ENCODE measurements at places on chromosomes 16 and 17.

- DNase-seq = no peak
Observed at GRCh38 chr17:73071066-73071999, 21.2 kb downstream of the SLC39A11 start.

DNA sequence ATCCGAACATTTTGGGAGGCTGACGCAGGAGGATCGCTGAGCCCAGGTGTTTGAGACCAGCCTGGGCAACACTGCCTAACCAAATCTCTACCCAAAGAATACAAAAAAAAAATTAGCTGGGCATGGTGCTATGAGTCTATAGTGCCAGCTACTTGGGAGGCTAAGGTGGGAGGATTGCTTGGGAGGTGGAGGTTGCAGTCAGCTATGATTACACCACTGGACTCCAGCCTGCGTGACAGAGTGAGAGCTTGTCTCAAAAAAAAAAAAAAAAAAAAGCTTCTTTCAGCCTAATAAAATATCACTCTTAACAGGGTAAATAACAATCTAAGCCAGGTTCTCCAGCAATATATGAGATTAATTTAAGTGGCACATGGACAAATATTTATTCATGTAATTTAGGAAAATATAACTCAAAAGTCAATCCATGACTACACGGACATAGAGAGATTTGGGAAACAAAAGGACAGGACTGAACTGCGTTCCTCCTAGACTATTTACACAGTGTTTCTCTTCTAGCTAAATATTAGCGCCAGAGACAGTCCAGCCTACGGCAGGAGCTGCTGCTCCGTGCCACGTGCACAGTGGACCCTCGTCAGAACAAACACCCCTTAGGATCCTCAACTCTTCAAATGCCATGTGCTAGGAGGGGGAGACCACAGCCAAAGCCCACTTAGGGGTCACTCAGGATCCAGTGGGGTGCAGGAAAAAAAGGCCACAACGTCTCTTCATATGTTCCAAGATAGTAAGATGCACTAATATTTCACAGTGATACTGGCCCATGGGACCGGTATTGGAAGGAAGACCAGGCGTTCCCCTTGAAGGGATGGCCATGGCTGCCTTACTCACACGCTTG is 8.7 kb downstream of the USP36 start:
- no peak for DNase-seq

GRCh38 chr16:69145658-69146057 is 13.2 kb downstream of the UTP4 start:
- DNase-seq = no peak

DNA sequence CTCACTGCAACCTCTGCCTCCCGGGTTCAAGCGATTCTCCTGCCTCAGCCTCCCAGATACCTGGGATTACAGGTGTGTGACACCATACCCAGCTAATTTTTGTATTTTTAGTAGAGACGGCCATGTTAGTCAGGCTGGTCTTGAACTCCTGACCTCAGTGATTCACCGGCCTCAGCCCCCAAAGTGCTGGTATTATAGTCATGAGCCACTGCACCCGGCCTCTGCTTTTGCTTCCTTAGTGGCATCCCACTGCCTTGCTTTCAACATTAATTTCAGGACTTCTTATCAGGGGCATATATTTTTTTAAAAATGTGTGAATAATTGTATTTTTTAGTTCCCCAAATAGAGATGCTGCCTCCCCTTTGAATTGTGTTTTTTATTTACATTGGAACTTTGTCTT is 98.8 kb downstream of the SYCE1L start:
- DNase-seq = no peak

DNA sequence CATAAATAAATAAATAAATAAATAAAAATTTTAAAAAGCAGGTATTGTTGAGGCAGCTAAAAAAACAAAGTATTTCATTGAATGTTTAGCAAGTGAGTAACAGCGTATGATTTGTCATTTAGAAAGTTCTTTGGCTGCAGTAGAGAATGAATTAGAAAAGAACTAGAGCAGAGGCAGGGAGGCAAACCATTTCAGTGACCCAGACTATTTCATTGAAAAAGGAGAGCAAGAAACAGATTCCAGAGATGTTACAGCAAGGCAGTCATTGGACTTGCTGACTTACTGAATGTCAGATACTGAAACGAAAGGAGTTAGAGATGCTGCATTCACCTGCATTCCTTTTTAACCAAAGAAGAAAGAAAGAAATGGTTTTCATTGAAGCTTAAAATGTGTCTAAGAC is 105.5 kb upstream of the HLF start:
- DNase-seq = no peak

- no peak for DNase-seq
Observed at GRCh38 chr16:1308036-1308976, 1.1 kb upstream of the UBE2I start.

DNA sequence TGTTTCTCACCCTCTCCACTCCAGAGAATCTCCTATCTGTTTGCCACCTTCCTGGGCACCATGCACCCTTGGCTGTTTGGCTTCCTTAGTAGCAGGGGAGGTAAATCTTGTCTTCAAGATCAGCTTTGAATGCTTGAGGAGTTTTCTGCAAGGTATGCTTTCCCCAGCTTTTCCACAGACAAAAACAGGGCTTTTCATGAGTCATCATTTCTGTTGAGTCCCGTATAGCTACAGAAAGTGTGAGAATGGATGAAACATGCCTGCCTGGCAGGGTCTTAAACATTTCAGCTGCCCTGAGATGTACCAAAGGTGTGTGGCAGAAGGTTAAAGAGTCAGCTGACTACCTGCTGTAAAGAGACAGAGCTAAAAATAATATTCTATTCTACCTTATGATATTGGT is 875.2 kb upstream of the EEF2KMT start:
- DNase-seq = no peak

DNA sequence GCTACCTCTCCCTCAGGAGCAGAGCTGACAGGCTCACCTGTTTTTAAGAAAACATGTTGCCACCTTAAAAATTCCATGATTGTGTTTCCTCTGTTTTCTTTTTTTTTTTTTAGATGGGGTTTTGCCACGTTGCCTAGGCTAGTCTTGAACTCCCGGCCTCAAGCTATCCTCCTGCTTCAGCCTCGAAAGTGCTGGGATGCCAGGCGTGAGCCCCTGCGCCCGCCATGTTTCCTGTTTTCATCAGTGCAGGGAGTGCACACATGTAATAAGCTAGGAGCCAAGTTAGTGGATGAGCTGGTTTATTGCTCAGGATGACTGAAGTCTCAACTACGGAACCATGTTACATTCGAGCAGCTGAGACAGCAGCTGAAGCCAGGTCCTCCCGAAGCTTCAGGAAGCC is 13.6 kb downstream of the MRM3 start:
- DNase-seq = no peak

- DNase-seq = no peak
Observed at GRCh38 chr16:2285731-2286191, 17.8 kb upstream of the RNPS1 start.

DNA sequence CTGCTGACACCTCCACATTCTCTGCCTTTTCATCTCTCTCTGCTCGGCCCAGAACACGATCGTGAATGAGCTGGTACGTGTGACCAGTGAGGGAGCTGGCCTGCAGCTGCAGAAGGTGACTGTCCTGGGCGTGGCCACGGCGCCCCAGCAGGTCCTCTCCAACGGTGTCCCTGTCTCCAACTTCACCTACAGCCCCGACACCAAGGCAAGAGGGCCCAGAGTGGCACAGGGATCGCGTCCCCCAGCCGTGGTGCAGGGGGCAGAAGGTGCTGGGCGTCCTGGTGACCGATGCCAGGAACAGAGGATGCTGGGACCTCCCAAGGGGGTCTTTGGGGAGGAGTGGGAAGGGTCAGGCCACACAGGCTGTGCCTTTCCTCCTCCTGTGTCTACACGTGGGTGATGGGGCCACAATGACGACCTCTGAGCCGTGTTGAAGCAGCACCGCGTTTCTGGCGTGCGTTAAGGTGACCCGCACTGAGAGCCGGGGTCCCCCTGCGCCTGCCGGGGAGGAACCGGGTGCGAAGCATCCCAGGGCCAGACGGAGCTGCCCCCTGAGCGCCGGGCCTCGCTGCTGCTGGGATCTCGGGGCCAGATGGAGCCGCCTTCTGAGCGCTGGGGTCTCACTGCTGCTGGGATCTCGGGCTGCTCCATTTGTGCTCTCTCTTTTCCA is 17.4 kb downstream of the GAA start:
- DNase-seq = no peak

DNA sequence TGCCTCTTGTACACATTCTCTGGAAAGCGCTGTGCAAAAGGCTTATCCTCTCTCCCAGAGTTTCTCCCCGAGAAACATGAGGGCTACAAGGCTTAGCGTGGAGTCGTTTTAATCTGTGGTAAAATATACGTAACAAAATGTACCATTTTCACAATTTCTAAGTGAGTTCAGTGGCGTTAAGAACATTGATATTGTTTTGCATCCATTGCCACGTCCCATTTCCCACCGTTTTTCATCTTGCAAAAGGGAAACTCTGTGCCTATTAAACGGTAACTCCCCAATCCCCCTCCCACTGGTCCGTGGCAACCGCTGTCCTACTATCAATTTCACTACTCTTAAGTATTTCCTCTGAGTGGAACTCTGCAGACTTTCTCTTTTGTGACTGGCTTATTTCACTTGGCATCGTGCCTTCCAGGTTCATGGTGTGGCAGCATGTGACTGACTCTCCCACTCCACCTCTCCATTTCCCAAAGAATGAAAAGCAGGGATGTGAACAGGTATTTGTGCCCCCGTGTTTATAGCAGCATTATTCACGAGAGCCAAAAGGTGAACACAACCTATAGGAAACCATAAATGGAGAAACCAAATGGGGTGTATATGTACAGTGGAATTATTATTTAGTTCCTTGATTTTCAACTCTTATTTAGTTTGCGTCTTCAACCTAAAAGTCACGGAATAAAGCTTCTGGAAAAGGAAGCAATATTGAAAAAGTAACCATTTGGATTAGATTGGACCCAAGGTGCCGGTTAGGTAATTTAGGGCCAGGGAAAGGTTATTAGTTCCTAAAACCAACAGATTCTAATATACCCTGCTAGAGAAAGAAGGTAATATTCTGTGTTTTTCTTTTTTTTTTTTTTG is 1.1 kb upstream of the USP32 start:
- no peak for DNase-seq

DNA sequence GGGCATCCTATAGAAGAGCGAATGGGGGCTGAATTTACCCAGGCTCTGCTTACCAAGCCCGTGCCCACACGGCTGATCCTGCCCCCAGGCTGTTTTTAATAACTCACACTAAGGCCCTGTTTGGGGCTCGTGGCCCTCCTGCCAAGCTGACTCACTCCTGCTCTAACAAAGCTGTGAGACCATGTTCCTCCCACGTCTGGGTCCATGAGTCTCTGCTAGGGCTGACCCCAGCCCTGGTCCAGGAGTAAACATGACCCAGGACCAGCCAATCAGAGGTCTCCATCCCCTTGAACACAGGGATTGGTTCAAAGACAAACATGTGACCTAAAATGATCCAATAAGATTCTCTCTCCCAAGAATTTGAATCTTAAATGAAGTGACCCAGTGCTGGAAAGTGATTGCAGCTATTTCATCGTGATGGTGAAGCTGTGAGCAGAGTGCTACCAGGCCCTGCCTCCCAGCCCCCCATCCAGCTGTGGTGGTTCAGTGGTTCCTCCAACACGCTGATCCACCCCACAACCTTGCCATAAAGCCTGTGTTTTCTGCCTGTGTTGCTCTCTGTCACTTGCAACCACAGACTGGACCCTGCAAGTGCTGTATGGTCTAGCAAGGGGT is 57.2 kb downstream of the C16orf82 start:
- DNase-seq = no peak

- DNase-seq = no peak
Observed at GRCh38 chr16:17313793-17314547, 156.8 kb downstream of the XYLT1 start.

DNA sequence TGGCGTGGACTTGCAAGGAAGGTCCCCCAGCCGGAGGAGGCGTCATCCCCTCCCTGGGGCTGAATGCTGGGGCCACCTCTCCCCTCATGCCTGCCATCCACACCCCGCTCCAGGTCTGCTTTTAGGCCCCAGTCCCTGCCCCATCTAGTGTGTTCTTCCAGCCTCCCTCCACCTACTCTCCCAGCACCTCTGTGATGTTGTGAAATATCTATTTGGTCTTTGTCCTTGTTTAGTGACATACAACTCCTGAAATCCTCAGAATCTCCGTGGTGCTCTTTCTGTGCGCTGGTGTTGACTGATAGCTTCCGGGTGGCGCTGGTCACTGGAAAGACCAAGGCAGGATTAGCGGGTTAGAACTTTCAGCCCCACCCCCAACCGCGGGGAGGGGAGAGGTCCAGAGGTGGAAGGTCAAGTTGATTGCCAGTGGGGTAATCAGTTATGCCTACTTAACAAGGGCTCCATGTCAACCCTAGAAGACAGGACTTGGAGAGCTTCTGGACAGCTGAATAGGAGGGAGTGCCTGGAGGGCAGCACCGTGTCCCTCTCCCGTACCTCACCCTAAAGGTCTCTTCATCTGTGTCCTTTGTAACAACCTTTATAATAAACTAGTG is 10.1 kb downstream of the TBC1D24 start:
- DNase-seq = no peak

- no peak for DNase-seq
Observed at GRCh38 chr17:70238646-70239045, 69.3 kb downstream of the KCNJ2 start.

DNA sequence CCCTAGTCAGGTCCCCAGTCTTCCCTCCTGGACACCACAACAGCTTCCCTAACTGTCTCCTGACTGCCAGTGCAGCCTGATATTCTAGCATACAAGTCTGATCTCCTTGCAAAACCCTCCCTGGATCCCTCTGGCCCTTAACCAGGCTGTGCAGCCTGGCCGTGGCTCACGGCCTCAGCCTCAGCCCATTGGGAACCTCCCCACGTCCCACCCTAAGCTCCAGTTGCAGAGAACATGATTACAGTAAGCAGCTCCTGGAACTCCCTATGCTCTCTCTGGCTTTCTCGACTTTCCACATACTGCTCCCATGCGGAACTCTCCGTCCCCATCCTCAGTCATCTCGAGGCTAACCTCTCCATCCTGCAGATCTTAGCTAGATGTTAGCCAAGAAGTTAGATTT is 13.0 kb downstream of the ALOX12B start:
- no peak for DNase-seq

DNA sequence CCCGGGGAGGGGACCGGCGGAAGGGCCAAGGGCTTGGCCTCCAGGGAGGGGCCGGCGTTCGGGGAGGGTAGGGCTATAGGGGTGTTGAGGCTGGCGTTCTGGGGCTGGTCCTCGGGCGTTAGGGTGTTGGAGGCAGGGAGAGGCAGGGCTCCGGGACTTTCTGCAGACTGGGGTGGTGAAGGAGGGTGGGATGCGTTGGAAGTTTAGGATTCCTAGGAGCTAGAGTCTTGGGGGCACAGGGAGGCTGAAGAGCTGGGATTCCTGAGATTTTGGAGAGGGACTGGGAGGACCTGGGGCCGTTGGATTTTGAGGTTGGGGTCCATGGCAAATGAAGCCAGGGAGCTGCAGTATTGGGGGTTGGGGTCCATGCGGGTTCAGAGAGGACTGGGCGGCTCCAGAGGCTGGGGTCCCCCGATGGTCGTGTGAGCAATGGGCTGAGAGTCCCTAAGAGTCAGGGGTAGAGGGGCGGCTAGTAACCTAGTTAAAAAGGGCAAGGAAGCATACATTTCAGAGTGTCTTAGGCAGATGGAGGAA is 740 bp downstream of the NFATC2IP start:
- no peak for DNase-seq

- DNase-seq = no peak
Observed at GRCh38 chr17:42285346-42286050, 2.8 kb upstream of the STAT5A start.

GRCh38 chr17:49959183-49959935 is 9.6 kb upstream of the DLX4 start:
- DNase-seq = no peak

All from cortex of kidney (tissue), 1 donor.